ENCODE measurements at places on chromosomes 7 and 10. TPM values are rescaled to one million over a fixed set of nuclear protein-coding genes. Genes with fewer than 3 reads are reported as not detected.

Gene OR2A7
- total RNA-seq, result 1.8 TPM

Gene PNLIPRP3
- not detected for total RNA-seq

Gene CYP2W1
- total RNA-seq, result not detected

- DNase-seq, result no peak
Observed at GRCh38 chr10:89556600-89556999, 21.2 kb upstream of the SLC16A12 start.

DNA sequence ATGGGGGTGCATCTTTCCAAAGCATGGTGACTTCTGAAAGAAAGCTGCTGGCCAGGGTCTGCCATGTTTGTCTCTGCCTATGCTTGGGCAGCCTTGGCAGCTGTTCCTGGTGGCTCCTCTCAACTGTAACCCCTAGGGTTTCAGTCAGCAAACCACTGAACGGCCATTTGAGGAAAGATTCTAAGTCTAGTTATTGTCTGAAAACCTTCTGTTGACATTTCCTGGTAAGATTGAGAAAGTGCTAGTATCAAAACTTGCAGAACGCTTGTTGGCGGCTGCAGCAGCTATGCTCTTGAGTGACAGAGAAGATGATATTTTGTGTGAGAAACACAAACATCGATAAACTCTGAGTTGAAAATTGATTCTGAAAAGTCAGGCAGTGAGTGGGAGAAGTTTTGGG is 523.1 kb downstream of the LRMDA start:
- no peak for DNase-seq

DNA sequence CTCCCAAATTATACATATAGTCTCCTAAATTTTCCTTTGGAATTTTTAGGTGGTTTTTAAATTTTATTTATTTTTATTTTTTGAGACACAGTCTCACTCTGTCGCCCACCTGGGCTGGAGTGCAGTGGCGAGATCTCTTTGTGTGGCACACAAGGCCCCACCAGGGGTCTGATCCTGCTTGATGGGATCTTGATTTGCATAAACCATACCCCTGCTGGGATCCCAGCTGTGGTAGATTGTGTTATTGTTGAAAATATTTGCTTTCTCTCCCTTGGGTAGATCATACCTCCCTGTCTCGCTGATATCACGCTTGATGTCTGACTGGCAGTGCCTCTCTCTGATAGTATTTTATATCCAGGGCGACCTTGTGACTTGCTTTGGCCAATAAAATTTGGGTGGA is 5.6 kb upstream of the MUC3A start:
- DNase-seq, result no peak

DNA sequence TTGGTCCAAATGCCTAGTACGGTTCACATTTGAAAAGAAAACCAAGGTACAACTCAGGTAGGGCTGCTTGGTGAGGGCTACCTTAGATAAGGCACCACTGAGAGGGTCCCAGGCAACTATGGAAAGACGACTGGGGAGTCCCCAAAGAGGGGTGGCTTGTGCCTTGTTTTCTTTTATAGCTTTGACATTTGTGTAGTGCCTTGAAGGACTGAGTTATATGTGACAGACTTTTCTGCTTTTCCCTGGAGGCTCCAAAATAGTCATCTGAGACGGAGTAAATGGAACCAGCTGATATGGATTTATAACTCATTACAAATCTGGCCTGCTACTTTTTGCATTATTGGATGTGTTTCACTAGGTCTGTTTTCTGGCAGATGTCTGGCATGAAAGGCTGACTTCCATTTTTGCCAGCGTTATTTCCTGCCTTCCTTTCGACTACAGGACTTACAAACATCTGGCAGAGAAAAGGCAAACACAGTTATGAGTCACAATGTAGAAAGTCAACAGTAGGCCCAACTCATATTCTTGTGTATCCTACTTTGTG is 88.2 kb upstream of the IMMP2L start:
- no peak for DNase-seq

DNA sequence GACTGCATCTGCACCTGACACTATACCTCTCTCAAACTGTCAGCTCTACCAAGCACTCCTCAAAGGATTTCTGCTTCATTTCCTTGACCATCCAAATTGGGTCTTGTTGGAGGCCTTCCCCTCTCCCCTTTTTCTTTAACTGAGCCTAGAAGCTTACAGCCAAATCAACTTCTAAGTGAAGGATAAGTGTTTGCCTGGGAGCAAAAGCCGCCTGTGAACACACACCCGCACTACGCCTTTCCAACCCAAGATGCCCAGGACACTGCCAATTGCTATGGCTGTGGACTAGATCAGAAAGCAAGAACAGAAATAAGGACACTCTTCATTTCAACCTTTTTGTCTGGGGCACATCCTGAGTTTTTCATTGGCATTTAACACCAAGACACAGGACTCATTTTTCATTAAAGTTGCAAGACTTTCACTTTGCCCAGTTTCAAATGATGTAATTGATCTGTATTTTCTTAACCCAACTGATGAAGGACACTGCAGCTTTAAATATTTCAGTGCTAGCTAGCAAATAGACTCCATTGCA is 52.8 kb downstream of the CPEB3 start:
- DNase-seq, result no peak

- DNase-seq, result no peak
Observed at GRCh38 chr10:111129363-111129762, 52.5 kb downstream of the ADRA2A start.

GRCh38 chr10:98265403-98266378 is 2.3 kb downstream of the LOXL4 start:
- DNase-seq, result no peak
